Psoas muscle (tissue), 8 donors: ENCODE measurements at places on chromosomes 6 and 20. TPM values are rescaled to one million over a fixed set of nuclear protein-coding genes. Genes with fewer than 3 reads are reported as not detected.

GRCh38 chr6:133130863-133131262, 110.3 kb upstream of the EYA4 start:
- H3K4me1 ChIP-seq: peaks cover 52% of the 10 kb centered on the region
- no peaks in the 10 kb centered on the region for H3K27me3 ChIP-seq
- H3K27ac ChIP-seq: peak overlapping the region; percentile 91
- H3K4me3 ChIP-seq: no peak overlapping the region
- no peaks in the 10 kb centered on the region for H3K36me3 ChIP-seq

GRCh38 chr6:12878741-12879140, 162.2 kb downstream of the PHACTR1 start:
- H3K36me3 ChIP-seq: no peaks in the 10 kb centered on the region
- H3K27me3 ChIP-seq: no peaks in the 10 kb centered on the region
- no peak overlapping the region for H3K27ac ChIP-seq
- H3K4me1 ChIP-seq: no peaks in the 10 kb centered on the region
- H3K4me3 ChIP-seq: no peak overlapping the region
- DNase-seq: no peak

DNA sequence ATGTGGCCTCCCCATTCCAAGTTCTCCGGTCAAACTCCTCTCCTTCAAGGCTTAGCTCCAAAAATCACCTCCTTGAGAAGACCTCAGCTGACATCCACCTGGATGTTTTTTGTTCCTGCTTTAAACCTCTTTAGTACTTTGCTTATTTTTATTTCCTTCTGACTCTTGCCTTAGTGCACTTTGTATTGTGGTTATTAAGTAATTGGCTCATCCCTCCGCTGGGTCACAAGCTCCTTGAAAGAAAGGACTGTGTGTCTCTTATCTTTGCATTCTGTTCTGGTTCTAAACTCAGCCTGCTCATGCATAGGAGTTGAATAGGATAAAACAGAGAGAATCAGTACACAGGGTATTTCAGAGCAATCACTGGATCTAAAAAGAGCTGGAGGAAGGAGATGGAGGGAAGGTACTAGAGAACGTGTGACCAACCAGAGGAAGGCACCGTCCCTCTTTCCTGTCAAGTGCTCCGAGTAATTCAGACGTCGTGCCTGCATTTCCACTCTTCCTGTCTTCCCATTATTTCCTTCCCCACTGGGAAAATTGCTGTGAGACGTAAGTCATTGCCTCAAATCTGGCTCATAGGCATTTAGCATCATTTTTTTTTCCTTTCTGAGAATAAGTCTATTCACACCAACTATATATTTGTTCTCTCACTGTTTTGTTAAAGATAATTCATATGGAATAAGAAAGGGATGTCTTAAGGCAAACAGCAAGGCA, 59.7 kb upstream of the GLP1R start:
- no peak overlapping the region for H3K4me3 ChIP-seq
- no peaks in the 10 kb centered on the region for H3K4me1 ChIP-seq
- H3K27me3 ChIP-seq: peaks cover 4% of the 10 kb centered on the region
- no peaks in the 10 kb centered on the region for H3K36me3 ChIP-seq
- H3K27ac ChIP-seq: no peak overlapping the region

DNA sequence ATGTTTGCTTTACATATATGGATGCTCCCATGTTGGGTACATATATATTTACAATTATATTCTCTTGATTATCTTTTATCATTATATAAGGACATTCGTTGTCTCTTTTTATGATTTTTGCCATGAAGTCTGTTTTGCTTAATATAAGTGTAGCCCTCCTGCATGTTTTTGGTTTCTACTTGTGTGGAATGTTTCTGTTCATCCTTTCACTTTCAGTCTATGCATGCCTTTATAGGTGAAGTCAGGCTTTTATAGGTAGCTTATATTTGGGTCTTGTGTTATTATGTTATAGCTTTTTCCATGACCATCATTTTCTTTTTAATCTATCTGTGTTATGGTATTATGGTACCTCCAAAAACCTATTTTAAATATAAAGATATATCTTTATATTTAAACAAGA, 612.5 kb upstream of the HS3ST5 start:
- H3K36me3 ChIP-seq: no peaks in the 10 kb centered on the region
- H3K27me3 ChIP-seq: no peaks in the 10 kb centered on the region
- H3K27ac ChIP-seq: no peak overlapping the region
- H3K4me1 ChIP-seq: no peaks in the 10 kb centered on the region

GRCh38 chr20:64055893-64056638, 6.6 kb upstream of the SOX18 start:
- H3K4me3 ChIP-seq: peak overlapping the region; percentile 44
- no peaks in the 10 kb centered on the region for H3K27me3 ChIP-seq
- DNase-seq: peak; percentile 47
- H3K27ac ChIP-seq: peak overlapping the region; percentile 68
- no peaks in the 10 kb centered on the region for H3K36me3 ChIP-seq
- H3K4me1 ChIP-seq: no peaks in the 10 kb centered on the region

Gene PREP
- total RNA-seq: 59.9 TPM
